ENCODE measurements at places on chromosomes 4 and X. TPM values are rescaled to one million over a fixed set of nuclear protein-coding genes. Genes with fewer than 3 reads are reported as not detected.

- H3K36me3 ChIP-seq = no peaks in the 10 kb centered on the region
- H3K4me3 ChIP-seq = no peak overlapping the region
- H3K27me3 ChIP-seq = no peaks in the 10 kb centered on the region
- H3K4me1 ChIP-seq = no peaks in the 10 kb centered on the region
- no peak for DNase-seq
- no peak overlapping the region for H3K27ac ChIP-seq
These were observed 158.8 kb upstream of the AADAT start for GRCh38 chr4:170248576-170248975.

DNA sequence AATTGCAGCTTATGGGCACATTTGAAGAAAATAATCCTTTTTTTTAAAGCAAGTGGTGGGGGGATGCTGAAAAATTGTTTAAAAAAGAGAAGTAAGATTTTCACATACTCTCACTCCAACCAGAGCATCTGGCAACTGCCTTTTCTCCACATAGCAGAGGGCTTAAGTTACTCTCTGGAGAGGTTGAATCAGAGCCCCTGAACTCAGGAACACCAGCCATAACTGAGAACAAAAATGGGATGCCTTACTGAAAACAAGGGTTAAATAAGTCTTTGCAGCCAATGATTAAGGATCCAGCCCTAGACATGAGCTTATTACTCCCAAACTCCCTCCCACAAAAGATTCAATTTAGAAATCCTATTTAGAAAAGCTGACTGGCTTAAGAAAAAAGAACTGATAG, 27.5 kb downstream of the CASK start:
- no peak overlapping the region for H3K27ac ChIP-seq
- no peaks in the 10 kb centered on the region for H3K4me1 ChIP-seq
- no peak overlapping the region for H3K4me3 ChIP-seq
- H3K27me3 ChIP-seq = no peaks in the 10 kb centered on the region

The TRIM61 gene
- 1.8 TPM for total RNA-seq

GRCh38 chrX:76427560-76428242, at the start of gene MAGEE1:
Gene MAGEE1, plus strand, starts transcription at chrX:76427710. Its CDS starts 221 bp downstream, at chrX:76427931.
- peak within 1 kb of the TSS; percentile 92 for H3K27ac ChIP-seq
- peak; percentile 73 for DNase-seq
- no peaks in the 10 kb centered on the region for H3K36me3 ChIP-seq
- peak within 1 kb of the TSS; percentile 90 for H3K4me3 ChIP-seq

The DUX4 gene
- not detected for total RNA-seq

The UGT2B15 gene
- not detected for total RNA-seq

DNA sequence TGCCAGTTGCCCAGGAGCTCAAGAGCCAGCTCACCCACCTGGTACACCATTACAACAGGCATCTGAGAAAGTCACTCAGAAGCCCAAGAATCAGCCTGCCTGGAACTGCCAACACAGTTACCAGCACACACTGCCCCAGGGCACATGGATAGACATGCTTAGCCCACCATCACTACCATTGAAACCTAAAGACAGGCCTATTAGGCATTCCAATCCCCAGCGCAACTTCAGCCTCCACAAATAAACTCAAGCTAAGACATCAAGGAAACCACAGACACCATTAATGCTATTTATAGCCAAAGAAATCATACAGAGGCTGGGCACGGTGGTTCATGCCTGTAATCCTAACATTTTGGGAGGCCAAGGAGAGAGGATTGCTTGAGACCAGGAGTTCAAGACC, 42.3 kb downstream of the ATRX start:
- H3K4me1 ChIP-seq = peaks cover 19% of the 10 kb centered on the region
- peak overlapping the region; percentile 48 for H3K27ac ChIP-seq
- DNase-seq = no peak
- H3K4me3 ChIP-seq = no peak overlapping the region
- no peaks in the 10 kb centered on the region for H3K36me3 ChIP-seq

GRCh38 chr4:38717604-38718003, 53.6 kb downstream of the KLF3 start:
- H3K27me3 ChIP-seq = no peaks in the 10 kb centered on the region
- H3K4me3 ChIP-seq = no peak overlapping the region
- no peak overlapping the region for H3K27ac ChIP-seq
- no peak for DNase-seq

The KIAA1210 gene
- not detected for total RNA-seq

The CCDC149 gene
- total RNA-seq = 0.24 TPM

- no peaks in the 10 kb centered on the region for H3K4me1 ChIP-seq
- H3K36me3 ChIP-seq = no peaks in the 10 kb centered on the region
- no peak overlapping the region for H3K4me3 ChIP-seq
- H3K27ac ChIP-seq = no peak overlapping the region
These were observed 210.0 kb downstream of the SPANXN3 start for GRCh38 chrX:143306991-143307937.

GRCh38 chr4:14000091-14000814, 372.7 kb upstream of the BOD1L1 start:
- DNase-seq = no peak
- no peak overlapping the region for H3K27ac ChIP-seq
- no peak overlapping the region for H3K4me3 ChIP-seq
- H3K27me3 ChIP-seq = no peaks in the 10 kb centered on the region
- no peaks in the 10 kb centered on the region for H3K4me1 ChIP-seq

DNA sequence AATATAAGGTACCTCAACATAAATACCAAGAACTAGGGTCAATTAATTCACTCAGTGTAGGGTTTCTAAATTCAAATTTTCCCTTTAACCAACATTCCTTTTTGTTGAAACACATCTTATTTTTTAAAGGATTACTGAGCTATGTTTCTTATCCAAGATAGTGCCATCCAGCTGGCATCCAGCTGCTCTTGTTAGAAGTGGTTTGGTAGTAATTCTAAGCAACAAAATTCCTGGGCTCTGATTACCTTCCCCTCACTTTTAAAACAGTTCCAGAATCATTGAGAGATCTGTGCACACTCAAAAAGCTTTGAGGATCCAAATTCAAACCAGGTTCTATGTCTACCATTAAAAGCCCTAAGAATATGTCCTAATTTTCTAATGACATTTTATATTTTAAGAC, 583.7 kb downstream of the TRIML1 start:
- no peak overlapping the region for H3K27ac ChIP-seq
- no peak for DNase-seq
- H3K4me1 ChIP-seq = no peaks in the 10 kb centered on the region

The MTTP gene
- total RNA-seq = 0.83 TPM

DNA sequence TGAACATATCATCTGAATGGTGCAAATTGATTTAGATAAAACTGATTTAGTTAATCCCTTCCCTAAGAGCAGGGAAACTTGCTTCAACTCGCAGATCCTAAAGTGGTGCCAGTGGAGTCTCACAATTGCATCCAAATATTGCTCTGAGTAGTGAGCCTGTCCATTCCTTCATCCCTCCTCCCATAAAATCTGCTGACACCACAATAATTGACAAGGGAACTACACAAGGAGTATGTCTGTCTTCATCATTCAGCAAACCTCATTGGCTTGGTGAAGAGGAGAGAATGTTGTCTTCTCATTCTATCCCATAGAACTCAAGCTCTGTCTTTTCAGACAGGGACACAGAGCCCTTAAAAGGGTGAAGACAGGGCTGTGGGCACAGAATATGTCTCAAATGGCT, 4.2 kb downstream of the MID2 start:
- peaks cover 28% of the 10 kb centered on the region for H3K4me1 ChIP-seq
- H3K27me3 ChIP-seq = peaks cover 20% of the 10 kb centered on the region
- H3K4me3 ChIP-seq = no peak overlapping the region
- no peaks in the 10 kb centered on the region for H3K36me3 ChIP-seq
- H3K27ac ChIP-seq = no peak overlapping the region

The TEX13C gene
- total RNA-seq = not detected

The ETDB gene
- not detected for total RNA-seq

DNA sequence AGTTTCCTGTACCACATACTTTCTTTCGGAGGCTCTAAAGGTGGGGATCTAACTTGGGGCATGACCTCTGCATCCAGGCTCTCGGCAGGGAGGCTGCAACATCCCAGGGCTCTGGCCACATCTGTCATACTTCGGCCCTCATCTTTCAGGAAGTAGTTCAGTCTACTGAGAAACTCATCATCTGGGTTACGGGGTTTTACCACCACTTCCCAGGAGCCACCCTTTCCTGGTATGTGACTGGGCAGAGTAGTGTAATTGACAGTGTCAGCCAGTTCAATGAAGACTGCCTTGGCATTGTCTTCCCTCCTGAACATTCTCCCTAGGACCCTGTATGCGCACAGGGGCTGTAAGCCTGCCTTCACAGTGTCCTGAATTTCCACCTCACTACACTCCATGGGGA, 2.8 kb downstream of the PNMA5 start:
- H3K4me1 ChIP-seq = peaks cover 6% of the 10 kb centered on the region
- DNase-seq = no peak
- H3K4me3 ChIP-seq = no peak overlapping the region
- no peak overlapping the region for H3K27ac ChIP-seq
- H3K27me3 ChIP-seq = peaks cover 25% of the 10 kb centered on the region
- no peaks in the 10 kb centered on the region for H3K36me3 ChIP-seq

- H3K4me3 ChIP-seq = no peak overlapping the region
- H3K4me1 ChIP-seq = no peaks in the 10 kb centered on the region
- DNase-seq = no peak
- peaks cover 21% of the 10 kb centered on the region for H3K36me3 ChIP-seq
These were observed 17.9 kb upstream of the ADD1 start for GRCh38 chr4:2825740-2826139.

DNA sequence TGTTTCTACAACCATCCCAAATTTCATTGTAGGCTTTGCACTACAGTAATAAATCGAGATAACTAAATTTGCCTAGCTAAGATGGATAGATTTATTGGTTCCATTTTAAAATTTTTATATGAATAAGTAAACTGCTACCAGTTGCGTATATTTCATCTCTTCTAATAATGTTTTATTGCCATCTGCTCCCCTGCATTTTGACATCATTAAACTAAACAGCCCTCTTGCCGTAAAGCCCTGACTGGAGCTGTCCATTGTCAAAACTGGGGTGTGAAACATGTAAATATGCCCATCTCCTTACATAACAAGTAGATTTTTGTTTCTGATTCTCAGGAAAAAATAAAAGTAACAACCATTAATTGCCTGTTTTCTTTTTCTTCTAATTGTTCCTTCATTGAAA, 130.8 kb upstream of the BMPR1B start:
- H3K36me3 ChIP-seq = no peaks in the 10 kb centered on the region
- no peak overlapping the region for H3K4me3 ChIP-seq
- H3K27ac ChIP-seq = no peak overlapping the region
- no peaks in the 10 kb centered on the region for H3K4me1 ChIP-seq
- H3K27me3 ChIP-seq = no peaks in the 10 kb centered on the region
- no peak for DNase-seq

DNA sequence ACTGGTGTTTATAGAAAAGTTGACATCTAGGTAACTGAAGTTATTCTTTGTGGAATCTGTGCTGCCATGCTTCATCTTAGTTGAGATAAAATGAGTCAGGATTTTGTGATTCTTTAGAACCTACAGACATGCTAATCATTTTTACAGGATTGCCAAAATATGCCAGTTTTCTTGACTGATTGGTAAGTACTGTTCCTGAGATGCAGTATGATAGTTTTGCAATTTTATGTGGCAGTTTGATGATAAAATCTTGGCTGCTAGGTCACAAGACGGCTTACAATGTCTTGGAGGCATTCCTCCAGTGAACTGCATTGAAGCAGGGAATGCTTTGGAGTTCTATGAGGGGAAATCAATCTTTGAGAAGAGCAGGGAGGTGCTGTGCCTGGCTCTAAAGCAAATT, 104.4 kb upstream of the ESX1 start:
- no peak overlapping the region for H3K4me3 ChIP-seq
- no peaks in the 10 kb centered on the region for H3K36me3 ChIP-seq
- H3K27ac ChIP-seq = no peak overlapping the region
- DNase-seq = no peak
- no peaks in the 10 kb centered on the region for H3K4me1 ChIP-seq
- peaks cover 57% of the 10 kb centered on the region for H3K27me3 ChIP-seq

DNA sequence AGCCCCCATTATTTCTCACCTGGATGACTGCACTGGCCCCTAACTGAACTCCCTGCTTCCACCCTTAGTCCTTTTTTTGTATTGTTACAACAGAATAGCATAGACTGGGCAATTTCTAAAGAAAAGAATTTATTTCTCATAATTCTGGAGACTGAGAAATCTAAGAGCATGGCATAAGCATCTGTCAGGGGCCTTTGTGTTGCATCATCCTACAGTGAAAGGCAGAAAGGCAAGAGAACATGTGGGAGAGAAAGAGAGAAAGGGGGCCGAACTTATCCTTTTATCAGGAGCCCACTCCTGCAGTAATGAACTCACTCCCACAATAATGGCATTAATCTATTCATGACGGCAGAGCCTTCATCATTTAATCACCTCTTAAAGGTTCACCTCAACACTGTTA, 122.1 kb downstream of the EFNB1 start:
- no peak overlapping the region for H3K27ac ChIP-seq

The MUC7 gene
- total RNA-seq = not detected

The POF1B gene
- 0.12 TPM for total RNA-seq

The SMIM10L2A gene
- total RNA-seq = 0.24 TPM

The CENPE gene
- total RNA-seq = 63.6 TPM

The SPANXB1 gene
- not detected for total RNA-seq

DNA sequence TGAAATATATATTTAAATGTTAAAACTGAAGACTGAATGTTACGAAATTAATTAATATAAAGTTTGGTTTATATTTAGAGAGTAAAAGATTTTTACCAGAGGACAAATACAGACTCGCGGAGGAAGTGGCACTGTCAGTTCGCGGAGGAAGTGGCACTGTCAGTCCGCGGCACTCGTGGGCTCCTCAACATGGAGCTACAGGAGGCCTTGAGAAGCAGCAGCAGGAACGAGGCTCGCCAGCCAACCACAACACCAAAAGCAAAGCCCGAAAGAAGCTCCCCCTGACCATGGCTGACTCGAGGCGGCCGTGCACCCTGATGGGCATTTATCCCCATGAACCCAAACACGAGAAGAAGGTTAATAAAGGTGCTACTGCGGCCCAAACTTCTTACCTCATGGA, 125.3 kb upstream of the PABPC4L start:
- no peaks in the 10 kb centered on the region for H3K4me1 ChIP-seq
- H3K36me3 ChIP-seq = no peaks in the 10 kb centered on the region
- no peaks in the 10 kb centered on the region for H3K27me3 ChIP-seq
- no peak for DNase-seq

- no peaks in the 10 kb centered on the region for H3K4me1 ChIP-seq
- DNase-seq = no peak
- H3K36me3 ChIP-seq = no peaks in the 10 kb centered on the region
- H3K27ac ChIP-seq = no peak overlapping the region
- H3K27me3 ChIP-seq = peaks cover 7% of the 10 kb centered on the region
- no peak overlapping the region for H3K4me3 ChIP-seq
These were observed 82.2 kb upstream of the MAGEA10 start for GRCh38 chrX:152220606-152221005.

DNA sequence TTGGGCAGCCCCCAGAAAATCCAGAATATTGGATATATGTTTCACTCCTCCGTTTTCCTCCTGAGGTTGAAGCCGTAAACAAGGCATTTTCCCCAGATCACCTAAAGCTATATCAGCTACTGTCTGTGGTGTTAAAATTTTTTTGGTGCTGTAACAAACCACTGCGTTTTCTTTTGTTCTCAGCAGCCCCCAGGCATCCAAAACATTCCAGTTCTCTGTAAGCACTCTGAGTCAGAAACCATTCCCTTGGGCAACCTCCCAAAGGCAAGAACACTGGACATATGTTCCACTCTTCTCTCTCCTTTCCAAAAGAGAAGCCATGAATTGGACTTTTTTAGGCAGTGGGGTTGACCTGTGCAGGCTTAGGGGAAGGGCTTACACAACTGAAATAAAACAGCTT, 310.9 kb downstream of the MID1IP1 start:
- no peak for DNase-seq
- no peak overlapping the region for H3K4me3 ChIP-seq
- no peaks in the 10 kb centered on the region for H3K36me3 ChIP-seq
- no peak overlapping the region for H3K27ac ChIP-seq
- H3K4me1 ChIP-seq = no peaks in the 10 kb centered on the region
- H3K27me3 ChIP-seq = peaks cover 35% of the 10 kb centered on the region

The LDB2 gene
- not detected for total RNA-seq

GRCh38 chr4:152083338-152083737, 322.5 kb upstream of the GATB start:
- no peak overlapping the region for H3K4me3 ChIP-seq
- H3K36me3 ChIP-seq = peaks cover 3% of the 10 kb centered on the region
- H3K4me1 ChIP-seq = peaks cover 60% of the 10 kb centered on the region

All from activated T-cell treated with anti-CD3 and anti-CD28 coated beads, Interleukin-2, amount 50 U/mL, for 72 hours (primary cell).